ENCODE measurements at places on chromosomes 5 and 9.

DNA sequence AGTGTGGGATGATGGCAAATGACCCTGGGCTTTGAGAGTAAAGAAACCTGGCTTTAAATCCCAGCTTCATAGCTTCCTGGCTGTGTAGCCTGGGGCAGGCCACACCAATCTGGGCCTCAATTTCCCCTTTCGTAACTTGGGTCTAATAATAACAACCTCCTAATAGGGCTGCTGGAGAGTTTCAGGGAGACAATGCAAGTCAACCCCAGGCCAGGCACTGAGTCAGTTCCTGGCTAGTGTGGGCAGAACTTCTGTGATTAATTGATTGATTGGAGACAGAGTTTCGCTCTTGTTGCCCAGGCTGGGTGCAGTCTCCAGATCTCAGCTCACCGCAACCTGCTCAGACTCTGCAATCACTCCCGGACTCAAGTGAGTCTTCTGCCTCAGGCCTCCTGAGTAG lies 3.3 kb upstream of the SH2D3C start:
- DNase-seq, result no peak

DNA sequence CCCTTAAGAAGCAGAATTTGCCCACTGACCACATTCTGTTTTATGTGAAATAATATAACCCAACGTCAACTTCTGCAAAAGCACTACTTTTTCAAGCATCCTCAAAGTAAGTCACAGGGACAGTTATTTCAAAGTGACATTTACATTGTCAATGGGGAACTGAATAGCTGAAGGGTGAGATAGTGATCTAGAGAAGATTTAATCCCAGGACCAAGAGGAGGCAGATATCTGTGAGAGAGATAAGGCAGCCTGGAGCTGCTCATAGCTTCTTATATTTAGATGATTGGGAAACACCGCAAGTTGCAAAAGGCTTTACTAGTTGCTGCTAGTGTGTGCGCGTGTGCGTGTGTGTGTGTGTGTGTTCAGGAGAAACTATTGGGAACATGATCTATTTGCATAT lies 210.4 kb upstream of the RFX3 start:
- no peak for DNase-seq

DNA sequence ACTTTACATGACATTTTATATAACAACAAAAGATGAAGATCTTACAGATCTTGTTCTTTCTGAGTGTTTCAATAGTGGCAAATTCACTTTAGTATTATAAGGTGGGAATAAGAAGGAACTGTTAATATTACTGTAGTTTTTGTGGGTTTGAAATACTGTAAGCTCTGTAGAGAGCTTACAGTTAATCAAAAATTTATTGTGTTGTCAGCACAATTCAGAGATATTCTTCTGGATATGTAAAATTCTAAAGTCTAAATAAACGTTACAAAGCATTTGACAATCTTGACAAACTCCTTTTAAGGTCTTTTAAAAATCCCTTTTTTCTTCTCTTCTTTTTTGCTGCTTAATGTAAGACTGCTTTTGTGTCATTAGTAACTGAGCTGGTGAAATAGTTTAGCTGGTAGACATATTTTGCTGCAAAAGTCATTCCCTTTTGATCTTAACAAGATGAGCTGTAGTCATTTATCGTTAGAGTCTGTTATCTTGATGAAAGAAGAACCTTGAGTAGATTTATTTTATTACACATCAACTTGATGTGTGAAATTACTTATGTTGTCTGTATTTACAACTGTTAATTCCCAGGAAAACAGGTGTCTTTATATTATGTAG lies 186.0 kb downstream of the WDR70 start:
- no peak for DNase-seq

GRCh38 chr5:1655496-1656270 lies 131.9 kb upstream of the LPCAT1 start:
- DNase-seq, result no peak

GRCh38 chr5:125446986-125447385 lies 700.5 kb upstream of the ZNF608 start:
- no peak for DNase-seq

- DNase-seq, result no peak
Measured at GRCh38 chr9:109422641-109423040, 75.5 kb downstream of the PTPN3 start.

DNA sequence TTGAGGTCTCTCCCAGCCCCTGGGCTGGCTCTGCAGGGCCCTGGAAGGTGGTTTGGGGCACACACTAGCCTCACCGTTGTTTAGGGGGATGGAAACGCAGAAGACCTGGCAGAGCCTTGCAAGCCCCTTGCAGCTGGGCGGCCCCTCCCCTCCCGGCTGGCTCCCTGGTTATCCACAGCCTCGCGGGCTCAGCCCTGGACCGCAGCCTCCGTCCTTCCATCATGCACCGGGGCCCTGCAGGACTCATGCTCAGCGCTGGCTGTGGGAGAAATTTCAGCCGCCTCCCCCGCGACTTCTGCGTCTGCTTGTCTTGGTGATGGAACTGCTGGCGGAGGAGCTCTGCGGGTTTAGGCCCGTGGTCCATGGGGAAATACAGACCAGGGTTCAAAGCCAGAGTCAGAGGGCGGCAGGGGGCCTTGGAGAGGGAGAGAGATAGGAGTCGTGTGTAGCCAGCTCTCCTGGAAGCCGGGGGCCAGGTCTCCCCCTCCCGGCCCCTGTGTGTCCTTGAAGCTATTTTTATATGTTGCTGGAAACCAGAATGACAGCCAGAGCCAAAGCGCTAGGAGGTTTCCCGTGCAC lies 75.8 kb upstream of the IER5L start:
- no peak for DNase-seq

GRCh38 chr9:4196376-4196775 lies 103.5 kb downstream of the GLIS3 start:
- no peak for DNase-seq

DNA sequence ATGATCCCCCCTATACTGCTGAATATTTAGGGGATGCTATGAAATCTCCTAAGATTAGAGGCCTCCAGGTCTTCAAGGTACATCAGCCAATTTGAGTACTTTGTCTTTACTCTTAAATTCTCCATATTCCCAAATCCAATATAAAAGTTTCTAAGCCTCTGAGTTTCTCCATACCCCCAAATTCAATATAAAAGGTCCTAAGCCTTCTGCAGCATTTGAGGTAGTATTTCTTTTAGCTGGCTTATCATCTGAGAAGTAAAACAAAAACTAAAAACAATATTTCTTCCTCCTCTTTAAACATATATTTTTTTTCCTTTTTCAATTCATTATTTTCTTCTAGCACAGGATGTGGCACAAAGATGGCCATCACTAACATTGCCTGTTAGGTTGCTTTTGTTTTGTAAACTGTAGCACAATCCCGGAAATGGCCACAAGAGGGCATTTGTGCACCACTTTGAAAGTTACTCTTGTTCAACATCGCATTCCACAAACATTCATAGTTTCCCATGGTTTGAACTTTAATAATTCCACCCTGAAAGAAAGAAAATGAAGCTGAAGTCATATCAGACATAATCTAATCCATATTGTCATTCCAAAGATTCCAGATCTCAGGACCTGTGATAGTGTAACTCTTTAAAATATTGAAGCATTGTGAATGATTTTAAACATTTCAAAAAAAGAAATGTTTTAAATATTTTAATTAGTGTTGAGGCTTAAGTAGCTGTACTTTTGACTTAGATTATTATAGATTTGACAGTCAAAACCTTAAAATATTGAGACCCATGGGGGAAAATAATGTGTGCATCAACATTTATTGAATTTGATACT lies 21.0 kb upstream of the SCGB3A2 start:
- peak; percentile 60 for DNase-seq

- DNase-seq, result no peak
Measured at GRCh38 chr9:132005899-132006298, 73.8 kb downstream of the MED27 start.

- DNase-seq, result no peak
Measured at GRCh38 chr9:123406691-123407216, 50.8 kb downstream of the CRB2 start.

- DNase-seq, result no peak
Measured at GRCh38 chr9:85310573-85310972, 431.2 kb downstream of the AGTPBP1 start.

DNA sequence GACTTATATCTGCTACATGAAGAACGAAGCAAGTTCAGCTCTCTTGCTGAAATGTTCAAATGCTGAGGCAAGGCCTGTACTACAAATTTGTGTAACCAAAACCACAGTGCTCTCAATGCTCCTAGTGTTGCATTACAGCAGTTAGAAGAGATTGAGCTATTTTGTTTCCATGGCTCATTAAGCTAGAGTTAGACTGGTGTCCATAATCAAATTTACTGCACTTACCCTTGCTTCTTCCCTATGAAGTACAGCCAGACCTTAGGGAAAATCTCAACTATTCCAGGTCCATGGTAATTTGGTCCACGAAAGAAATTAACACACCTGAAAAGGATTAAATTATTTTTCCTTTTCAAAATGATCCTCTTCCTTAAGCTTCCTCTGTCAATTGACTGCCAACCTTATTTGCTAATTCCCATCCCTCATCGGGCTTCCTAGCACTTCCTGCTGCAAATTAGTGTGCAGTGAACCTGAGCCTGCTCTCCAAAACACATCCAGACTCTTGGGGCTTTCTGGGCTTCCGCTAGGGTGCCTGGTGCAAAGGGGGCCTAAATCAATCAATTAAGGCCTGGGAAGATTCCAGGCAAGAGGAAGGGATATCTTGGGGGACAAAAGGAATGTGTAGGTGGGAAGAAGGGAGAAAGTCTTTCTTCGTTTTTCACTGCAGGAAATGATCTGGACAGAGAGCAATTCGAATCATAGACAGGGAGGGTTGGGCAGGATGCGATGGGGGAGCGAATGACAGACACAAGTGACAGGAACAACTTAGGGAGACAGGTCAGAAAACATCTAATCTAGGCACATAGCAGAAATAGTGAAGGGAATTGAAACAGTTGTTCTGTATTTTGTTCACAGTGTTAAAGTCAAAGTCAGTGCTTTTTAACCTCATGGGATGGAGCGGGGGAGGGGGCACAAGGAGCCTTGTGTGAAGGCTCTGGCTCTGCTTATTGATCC lies 542.4 kb downstream of the RAB3C start:
- no peak for DNase-seq

DNA sequence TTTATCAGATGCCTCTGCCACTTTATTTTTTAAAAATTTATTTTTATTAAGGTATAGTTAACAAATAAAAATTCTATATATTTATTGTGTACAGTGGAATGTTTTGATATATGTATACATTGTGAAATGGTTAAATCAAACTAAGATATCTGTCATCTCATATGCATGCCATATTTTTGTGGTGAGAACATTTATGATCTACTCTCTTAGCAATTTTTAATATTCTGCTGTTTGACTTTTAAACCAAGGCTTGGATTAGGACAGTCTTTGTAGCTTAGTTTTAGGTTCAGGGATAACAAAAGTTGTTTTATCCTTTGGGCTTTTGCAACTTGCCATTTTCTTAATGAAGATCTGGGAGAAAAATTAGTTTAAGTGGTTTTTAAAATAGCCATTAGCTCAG lies 46.0 kb upstream of the CDKN2B start:
- DNase-seq, result no peak

DNA sequence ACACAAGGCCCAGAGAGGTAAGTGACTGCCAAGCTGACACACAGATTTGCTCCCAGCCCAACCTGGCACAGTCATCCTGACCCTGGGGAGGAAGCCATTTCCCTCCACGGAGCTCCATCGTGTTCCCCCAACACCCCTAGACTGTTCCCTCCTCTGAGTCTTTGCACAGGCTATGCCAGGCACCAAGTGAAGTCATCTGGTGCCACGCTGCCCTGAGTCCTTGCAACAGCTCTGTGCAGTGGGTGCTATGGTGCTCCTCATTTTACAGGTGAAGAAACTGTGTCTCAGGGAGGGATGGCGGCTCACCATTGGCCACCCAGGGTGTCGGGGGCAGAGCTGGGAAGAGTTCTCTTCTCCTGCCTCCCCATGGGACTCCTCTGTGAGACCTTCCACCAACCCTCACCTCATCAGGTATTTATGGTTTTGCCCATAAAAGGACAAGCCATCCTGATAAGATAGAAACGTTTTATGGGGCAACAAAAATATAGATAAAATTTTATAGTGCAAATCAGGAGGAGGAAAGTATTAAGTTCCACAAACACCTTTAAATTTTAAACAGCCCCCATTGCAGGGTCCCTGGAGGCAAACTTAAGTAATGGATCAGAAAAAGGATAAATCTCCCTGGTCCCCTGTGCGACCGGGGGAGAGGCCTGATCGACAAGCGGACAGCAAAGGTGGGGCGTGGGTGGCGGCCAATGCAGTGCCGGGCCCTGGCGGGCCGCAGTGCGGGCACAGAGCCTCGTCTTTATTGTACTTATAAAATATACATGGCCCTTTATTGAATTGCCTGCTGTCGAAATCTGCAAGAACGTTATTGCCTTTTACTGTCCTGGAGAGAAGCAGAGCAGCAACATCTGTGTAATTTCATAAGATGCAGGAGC lies 50.2 kb upstream of the ZBTB43 start:
- DNase-seq, result no peak

- no peak for DNase-seq
Measured at GRCh38 chr5:74167206-74167929, 473.2 kb downstream of the ENC1 start.

- DNase-seq, result no peak
Measured at GRCh38 chr5:79873187-79873586, 117.9 kb downstream of the MTX3 start.

- DNase-seq, result no peak
Measured at GRCh38 chr5:65924366-65925043, 1.9 kb upstream of the ERBIN start.

- no peak for DNase-seq
Measured at GRCh38 chr9:130868230-130868629, 28.4 kb downstream of the QRFP start.

DNA sequence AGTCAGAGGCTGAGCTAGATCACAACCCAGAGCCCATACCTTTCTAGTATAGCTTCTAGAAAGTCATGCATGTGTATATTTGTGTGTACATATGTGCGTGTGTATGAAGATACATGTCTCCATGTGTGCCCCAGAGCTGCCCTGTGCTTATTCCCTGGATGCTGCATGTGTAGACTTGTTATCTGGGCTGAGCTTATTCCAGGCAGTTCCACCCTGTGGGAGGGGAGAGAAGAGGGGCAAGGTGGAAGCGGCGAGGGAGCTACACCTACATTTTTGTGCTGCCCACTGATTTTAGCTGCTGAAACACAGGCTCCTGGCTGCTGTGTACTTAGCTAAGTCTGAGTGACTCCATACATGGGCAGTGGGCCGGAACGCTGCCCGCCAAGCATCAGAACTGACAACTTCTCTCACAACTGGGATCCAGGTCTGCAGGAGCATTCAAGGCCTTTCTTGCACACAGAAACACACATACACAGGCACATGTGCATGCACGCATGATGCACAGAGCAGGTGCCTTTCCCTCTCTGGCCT lies 38.0 kb upstream of the XPA start:
- DNase-seq, result no peak
